Iris pigment epithelial cell (primary cell): ENCODE measurements at places on chromosomes 6 and 20.
A peak's percentile ranks its signal among the peaks of the same experiment; 100 is the strongest.

DNA sequence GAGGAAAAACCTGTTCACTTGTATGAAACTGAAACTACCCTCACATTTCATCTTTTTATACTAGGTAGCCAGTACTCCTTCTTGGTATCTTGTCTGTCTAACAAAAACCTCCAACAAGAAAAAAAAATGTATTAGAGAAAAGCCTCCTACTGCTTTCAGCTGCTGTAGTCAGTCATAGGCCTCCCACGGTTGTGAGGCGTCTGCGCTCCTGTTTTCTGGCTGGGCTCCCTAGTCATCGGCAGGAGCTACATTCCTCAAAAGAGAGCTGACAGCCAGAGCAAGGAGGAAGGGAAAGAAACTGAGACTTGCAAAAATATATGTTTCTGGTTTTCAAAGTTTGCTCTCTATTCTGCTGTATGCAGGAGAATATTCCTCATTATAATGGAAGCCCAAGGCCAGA is 517.0 kb downstream of the LMBRD1 start:
- DNase-seq = no peak

GRCh38 chr6:123990376-123990775 is 186.7 kb downstream of the NKAIN2 start:
- no peak for DNase-seq

DNA sequence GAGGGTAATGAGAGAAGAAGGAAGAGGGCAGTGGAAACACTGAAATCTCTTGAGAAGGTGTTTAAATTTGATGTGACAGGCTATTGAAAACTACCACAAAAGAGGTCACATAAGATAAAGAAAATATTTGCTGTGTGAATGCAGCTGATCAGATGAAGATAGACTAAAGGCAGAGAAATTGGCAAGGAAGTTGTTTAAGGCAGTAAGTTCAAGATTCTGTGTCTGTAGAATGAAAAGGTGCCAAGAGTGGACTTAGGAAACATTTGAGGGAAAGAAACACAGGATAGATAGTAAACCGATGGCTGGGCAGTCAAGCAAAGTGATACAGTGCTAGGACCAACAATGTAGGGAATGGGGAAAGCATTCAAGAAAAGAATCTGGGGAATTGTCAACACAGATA is 332.3 kb upstream of the MARCKS start:
- DNase-seq = no peak

DNA sequence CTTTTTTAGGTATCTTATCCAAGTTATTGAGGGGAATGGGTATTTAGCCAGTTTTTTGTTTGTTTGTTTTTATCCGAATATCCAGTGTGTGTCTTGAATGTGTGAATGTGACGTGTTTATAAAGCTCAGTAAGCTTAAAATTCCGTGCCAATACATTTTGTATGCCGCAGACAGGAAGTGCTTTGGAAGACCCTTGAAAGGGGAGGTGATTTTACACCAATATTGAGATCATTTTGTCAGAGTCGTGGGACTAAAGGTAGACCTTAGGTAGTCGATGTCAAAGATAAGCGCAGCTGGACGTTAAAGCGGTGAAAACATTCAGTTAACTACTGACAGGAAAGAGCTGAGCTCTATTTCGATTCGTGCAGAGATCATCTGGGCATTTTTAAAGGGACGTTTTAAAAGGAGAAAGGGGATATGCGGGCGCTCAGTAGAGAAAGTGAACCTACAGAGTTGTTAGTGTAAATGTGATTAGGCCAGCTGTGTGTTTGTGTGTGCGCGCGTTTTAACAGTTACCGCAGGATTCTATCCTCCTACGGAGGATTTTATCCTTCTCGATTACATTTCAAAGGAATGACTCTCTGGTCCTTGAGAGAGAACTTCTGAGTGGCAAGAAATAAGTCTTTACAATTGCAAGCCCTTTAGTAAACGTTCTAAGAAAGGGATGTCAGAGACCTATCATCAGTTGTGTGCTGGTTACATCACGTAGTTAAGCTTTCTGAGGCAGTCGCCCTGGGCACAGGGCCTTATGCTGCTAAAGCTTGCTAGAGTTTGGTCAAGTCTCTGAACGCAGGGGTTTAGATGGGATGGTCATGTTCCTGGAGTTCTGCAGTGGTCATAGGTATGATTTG is 625 bp upstream of the ECHDC1 start:
- peak; percentile 60 for DNase-seq

DNA sequence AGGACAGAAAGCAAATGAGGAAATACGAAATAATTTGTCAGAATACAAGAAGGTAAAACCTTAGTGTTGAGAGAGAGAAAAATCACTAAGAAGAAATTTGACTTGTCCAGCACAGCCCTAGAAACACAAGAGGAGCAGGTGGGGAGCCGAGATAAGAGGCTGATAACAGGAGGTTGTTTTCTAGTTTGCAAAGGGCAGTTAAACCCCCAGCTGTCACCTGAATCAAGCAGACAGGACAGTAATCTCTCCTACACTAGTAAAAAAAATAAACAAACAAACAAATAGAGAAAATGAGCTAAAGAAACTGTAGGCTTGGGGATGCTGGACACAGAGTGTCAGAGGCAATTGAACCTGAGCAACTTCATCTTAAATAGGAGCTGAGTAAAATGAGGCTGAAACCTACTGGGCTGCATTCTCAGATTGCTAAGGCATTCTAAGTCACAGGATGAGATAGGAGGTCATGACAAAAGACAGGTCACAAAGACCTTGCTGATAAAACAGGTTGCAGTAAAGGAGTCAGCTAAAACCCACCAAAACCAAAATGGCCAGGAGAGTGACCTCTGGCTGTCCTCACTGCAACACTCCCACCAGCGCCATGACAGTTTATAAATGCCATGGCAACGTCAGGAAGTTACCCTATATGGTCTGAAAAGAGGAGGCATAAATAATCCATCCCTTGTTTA is 40.4 kb downstream of the FAM184A start:
- DNase-seq = no peak

DNA sequence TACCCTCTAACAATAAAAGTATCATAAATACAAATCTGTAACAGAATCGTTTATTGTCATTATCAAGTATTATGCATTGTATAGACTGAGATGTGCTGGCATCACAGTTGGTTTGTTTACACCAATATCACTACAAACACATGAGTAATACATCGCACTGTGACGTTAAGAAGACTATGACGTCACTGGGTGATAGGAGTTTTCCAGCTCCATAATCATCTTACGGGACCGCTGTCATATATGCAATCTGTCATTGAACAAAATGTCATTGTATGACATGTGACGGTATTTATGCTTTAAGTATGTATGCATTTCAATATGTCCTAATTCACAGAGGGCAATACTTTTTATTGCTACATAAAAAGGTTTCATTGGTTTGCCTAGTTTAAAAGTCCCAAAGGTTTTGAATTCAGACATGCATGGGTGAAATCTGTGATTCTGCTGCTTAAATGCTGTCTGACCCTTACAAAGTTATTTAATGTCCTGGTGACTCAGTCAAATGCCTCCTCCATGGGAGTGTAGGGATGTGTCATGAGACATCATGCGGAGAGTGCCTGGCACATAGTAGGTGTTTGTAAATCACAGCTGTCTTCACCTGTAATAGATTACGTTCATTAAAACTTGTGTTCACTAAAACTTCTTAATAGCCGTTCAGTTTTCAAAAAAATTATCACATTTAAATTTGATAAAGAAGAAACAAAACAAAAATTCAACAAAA is 160.7 kb upstream of the PDE10A start:
- DNase-seq = no peak

DNA sequence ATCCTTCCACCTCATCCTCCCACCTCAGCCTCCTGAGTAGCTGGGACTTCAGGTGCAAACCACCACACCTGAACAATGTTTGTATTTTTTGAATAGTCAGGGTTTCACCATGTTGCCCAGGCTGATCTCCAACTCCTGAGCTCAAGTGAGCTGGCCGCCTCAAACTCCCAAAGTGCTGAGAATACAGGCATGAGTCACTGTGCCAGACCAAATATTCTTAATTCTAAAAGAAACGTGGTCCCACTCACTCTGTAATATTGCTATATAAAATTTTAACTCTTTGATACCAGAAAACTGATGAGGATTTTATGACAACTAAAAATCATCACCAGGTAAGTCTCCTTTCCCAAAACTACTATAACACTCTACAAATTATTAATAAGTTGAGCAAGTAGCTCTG is 716.8 kb upstream of the GJE1 start:
- DNase-seq = peak; percentile 48

DNA sequence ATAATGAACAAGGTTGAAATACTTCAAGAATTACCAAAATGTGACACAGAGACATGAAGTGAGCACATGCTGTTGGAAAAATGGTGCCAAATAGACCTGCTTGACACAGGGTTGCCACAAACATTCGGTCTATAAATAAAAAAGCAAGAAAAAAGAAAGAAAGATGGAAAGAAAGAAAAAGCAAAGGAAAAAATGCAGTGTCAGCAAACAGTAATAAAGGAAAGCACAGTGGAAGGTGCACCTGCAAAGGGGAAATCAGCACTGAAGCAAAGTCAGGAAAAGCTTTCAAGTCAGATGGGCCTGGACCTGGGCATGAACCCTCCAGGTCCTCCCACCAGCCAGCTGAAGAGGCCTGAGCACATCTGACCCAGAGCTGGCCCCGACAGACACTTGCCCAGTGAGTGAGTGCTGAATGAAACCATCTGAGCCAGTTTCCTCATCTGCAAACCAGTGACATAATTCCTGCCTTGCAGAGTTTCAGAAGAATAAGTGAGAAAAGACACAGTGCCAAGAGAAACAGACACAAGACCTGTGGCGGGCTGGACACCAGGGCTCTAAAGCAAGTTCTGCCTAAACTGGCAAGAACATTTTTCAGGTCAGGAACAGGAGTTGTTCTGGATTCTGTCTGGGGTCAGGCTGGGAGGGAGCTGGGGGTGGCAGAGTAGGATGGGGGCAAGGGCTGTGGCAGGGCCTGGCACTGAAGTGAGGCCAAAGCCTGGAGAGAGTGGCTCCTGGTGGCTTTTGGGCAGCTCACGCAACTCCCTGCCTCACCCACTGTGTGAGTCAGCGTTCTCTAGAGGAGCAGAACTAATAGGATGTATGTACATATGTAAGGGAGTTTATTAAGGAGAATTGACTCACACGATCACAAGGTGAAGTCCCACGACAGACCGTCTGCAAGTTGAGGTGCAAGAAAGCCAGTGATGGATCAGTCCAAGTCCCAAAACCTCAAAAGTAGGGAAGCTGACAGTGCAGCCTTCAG is 23.9 kb upstream of the MICB start:
- peak; percentile 62 for DNase-seq

DNA sequence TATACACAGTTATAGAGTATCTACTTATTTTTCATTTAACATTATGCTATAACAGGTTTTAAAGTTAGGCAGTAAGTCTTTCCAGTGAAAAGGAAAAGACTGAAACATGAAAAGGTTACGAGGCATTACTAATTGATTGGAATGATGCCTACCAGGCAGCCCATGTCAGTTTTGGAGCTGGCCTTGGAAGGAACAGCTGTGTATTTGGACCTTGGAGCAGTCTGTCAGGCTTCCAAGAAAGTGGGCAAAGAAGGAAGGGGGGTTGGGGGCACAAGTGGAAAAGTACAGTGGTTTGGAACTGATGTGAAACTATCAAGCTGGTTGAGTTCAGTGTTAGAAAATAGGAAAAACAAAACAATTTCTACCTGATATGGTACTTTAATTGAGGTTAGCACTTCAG is 41.7 kb downstream of the SLC16A10 start:
- no peak for DNase-seq

GRCh38 chr20:54208548-54209176 is 775 bp downstream of the PFDN4 start:
- DNase-seq = peak; percentile 88

DNA sequence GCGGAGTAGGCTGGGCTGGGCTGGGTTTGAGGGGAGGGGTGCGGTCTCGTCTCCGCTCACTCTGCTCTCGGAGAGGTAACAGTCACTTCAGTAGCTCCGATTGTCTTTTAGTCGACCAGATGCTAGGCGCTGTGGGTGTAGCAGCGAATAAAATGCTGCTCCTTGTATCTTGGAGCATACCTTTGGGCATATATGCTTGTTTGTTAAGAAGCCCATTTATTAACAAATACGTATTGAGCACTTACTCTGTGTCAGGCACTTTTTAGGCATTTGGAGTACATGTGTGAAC is 545 bp downstream of the ACTR5 start:
- DNase-seq = no peak

DNA sequence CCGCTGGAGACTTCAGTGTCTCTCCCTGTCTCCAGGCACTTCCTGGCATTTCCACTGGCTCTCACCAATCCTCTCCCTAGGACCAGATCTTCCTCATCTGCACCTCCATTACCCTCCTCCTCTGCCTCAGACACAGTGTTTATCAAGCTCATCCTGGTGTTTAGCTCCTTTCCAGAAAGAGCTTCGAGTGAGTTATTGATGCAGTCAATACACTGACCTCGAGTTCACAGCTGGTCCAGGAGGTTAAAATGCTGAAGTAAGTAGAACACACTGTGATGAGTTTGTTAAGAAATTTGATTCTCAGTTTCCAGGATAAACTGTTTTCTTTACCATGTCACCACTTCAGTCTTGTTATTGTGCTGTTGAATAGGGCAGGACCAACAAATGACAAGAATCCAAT is 42.1 kb upstream of the ARMC2 start:
- no peak for DNase-seq
